ENCODE measurements at places on chromosomes 2 and 18. TPM values are rescaled to one million over a fixed set of nuclear protein-coding genes. Genes with fewer than 3 reads are reported as not detected.

GRCh38 chr18:3970929-3971328 lies 484.2 kb downstream of the DLGAP1 start:
- no peaks in the 10 kb centered on the region for H3K27me3 ChIP-seq
- no peak overlapping the region for H3K27ac ChIP-seq
- peaks cover 26% of the 10 kb centered on the region for H3K4me1 ChIP-seq
- no peaks in the 10 kb centered on the region for H3K36me3 ChIP-seq
- H3K4me3 ChIP-seq, result no peak overlapping the region

DNA sequence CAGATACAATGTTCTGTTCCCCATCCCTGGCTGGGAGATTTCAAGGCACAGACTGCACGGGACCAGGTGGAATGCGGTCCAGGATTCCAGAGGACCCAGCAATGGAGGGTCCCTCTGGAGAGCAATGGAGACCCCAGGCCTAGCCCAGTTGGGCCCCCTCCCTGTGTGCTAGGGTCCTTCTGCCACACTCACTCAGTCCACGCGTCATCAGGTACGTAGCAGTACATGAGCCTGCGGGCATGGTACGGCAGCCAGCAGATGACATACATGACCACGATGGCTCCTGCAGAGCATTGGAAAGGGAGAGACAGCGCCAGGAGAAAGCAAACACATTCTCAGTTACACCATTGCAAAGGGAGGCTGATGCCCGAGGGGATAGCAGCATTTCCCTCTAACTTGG lies 10.1 kb downstream of the NTSR2 start:
- H3K27ac ChIP-seq, result no peak overlapping the region
- H3K4me3 ChIP-seq, result no peak overlapping the region
- no peak for DNase-seq
- peaks cover 22% of the 10 kb centered on the region for H3K4me1 ChIP-seq
- H3K36me3 ChIP-seq, result no peaks in the 10 kb centered on the region

DNA sequence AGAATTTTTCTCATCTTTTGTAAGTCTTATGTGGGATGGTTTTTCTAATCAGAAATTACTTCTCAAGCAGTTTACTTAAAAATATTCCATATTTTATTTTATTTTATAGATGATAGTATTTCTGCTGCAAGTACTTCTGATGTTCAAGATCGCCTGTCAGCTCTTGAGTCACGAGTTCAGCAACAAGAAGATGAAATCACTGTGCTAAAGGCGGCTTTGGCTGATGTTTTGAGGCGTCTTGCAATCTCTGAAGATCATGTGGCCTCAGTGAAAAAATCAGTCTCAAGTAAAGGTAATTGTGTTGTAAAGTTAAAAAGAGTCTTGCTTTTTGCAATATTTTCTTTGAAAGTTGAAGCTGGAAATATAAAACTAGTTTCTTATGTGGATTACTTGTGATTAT lies 76.2 kb downstream of the EML4 start:
- H3K4me3 ChIP-seq, result no peak overlapping the region
- no peaks in the 10 kb centered on the region for H3K36me3 ChIP-seq
- peaks cover 31% of the 10 kb centered on the region for H3K4me1 ChIP-seq

- no peak overlapping the region for H3K4me3 ChIP-seq
- peaks cover 4% of the 10 kb centered on the region for H3K36me3 ChIP-seq
- H3K27ac ChIP-seq, result no peak overlapping the region
- peaks cover 12% of the 10 kb centered on the region for H3K4me1 ChIP-seq
These were observed 9.2 kb downstream of the HS6ST1 start for GRCh38 chr2:128309280-128310093.

GRCh38 chr2:177753682-177754491 lies 318.7 kb downstream of the PDE11A start:
- no peaks in the 10 kb centered on the region for H3K36me3 ChIP-seq
- H3K27ac ChIP-seq, result no peak overlapping the region
- H3K27me3 ChIP-seq, result no peaks in the 10 kb centered on the region
- no peak overlapping the region for H3K4me3 ChIP-seq

BMP10 gene
- total RNA-seq, result not detected

DNAJC5G gene
- not detected for total RNA-seq

DNA sequence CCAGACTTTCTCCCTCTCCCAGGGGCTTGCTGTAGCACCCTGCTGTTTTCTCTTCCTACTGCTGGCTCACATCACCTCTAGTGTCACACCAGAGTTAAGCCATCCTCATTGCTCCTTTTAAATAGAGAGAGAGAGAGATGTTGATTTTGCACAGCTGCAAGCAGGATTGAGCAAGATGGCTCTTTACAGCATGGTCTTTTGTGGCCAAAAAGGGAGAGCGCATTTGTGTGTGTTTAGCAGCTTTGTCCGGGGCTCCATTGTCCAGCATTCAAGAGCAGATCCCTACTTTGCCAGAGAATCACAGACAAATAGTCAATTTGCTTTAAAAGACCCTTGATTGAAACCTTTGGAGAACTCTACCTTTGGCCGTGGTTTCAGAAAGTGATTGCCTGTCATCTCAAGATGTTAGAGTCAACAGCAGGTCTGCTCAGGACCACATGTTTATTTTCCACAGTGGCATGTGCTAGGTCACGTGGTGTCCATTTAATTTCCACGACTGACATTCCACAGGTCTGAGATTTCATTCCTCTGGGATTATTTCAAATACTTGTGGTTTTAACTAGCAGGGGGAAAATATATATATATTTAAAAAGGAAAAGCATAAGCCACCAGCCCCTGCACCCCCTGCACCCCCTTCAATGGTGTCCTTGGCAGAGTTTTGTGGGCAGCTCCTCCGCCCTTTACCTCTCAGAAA lies 359.9 kb upstream of the SLC14A2 start:
- H3K4me1 ChIP-seq, result no peaks in the 10 kb centered on the region
- no peaks in the 10 kb centered on the region for H3K36me3 ChIP-seq
- no peaks in the 10 kb centered on the region for H3K27me3 ChIP-seq
- H3K27ac ChIP-seq, result no peak overlapping the region
- H3K4me3 ChIP-seq, result no peak overlapping the region

TRMT61B gene
- 17.0 TPM for total RNA-seq

- no peak overlapping the region for H3K27ac ChIP-seq
- no peaks in the 10 kb centered on the region for H3K27me3 ChIP-seq
- H3K36me3 ChIP-seq, result no peaks in the 10 kb centered on the region
These were observed 130.0 kb downstream of the ARL4C start for GRCh38 chr2:234366891-234367290.

ITGB6 gene
- 84.8 TPM for total RNA-seq

DNA sequence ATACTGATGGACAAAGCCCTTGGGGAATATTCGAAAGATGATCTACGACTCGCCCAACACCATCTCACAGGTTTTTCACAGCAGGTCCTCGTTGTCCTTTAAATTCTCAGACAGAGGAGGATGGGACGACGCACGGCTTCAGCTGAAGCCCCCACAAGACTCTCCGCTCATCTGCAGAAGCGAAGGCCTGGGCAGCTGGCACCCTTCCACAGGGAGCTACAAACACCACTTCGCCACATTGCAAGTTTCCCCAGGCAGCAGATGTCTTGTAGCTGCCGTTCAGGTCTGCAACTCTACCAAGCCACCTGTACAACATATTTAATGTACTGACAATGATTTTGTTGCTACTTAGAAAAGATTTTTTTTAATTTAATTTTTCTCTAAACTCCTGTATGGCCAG lies 642.9 kb downstream of the ZEB2 start:
- no peak overlapping the region for H3K27ac ChIP-seq
- no peak for DNase-seq
- no peak overlapping the region for H3K4me3 ChIP-seq
- H3K4me1 ChIP-seq, result peaks cover 10% of the 10 kb centered on the region
- no peaks in the 10 kb centered on the region for H3K36me3 ChIP-seq

DNA sequence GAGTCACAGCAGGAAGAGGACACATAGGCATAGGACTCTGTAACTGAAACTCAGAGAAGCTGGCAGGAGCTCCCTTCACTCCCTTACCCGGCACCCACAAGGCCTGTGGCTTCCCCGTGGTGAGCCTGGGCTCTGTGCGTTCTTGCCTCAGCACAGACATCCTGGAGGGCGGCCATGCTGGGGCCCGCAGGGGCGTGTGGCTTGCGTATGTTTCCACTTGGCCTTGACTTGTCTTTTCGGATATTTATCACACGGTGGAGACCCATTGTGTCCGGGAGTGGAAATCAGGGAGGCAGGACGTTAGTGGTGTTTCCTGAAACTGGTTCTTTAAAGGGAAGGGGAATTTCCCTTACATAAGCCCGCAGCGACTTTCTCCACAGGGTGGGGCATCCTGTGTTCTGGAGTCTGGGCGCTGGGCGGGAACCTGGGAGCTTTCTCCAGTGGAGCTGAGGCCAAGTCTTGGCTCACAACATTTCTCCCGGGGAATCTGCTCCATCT lies 49.9 kb upstream of the EML6 start:
- peak; percentile 43 for DNase-seq
- H3K4me1 ChIP-seq, result peaks cover 32% of the 10 kb centered on the region
- no peaks in the 10 kb centered on the region for H3K27me3 ChIP-seq
- H3K4me3 ChIP-seq, result peak overlapping the region; percentile 24
- peak overlapping the region; percentile 51 for H3K27ac ChIP-seq
- H3K36me3 ChIP-seq, result peaks cover 77% of the 10 kb centered on the region

DNA sequence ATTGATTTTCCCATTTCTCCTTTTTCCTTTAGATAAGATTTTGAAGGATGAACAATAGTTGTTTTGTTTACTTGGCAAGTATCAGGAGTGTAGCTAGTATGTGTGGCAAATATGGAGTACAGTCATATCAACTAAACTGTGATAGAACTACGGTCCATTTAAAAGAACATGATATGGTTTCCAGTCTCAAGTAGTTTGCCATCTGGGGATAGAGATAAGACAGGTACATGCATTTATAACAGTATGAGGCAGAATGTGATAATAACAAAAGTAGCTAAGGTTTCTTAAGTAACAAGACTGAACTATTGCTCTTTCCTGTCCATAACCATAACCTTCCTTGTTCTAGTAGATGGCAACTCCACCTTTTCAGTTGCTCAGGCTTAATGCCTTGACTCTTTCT lies 75.6 kb upstream of the TACR1 start:
- peaks cover 9% of the 10 kb centered on the region for H3K4me1 ChIP-seq
- no peak for DNase-seq
- no peak overlapping the region for H3K27ac ChIP-seq
- no peaks in the 10 kb centered on the region for H3K36me3 ChIP-seq
- no peak overlapping the region for H3K4me3 ChIP-seq
- no peaks in the 10 kb centered on the region for H3K27me3 ChIP-seq

DNA sequence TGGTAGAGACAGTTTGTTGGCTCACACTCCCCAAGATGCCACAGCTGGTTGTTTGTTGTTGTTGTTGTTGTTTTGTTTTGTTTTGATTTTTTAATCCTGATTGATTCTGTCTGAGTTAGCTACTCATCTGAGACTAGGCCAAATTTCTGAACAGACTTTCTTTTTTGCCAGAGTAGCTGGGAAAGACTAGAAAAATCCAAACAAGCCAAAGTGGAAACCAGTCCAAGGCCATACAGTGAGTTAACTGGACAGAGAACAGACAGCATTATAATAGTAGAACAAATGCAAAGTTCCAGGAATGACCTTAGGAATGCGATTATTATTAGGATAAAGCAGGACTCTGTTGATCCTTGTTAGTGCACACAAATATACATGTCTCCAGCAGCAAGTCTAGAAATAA lies 43.8 kb upstream of the CYP26B1 start:
- no peak overlapping the region for H3K4me3 ChIP-seq
- no peaks in the 10 kb centered on the region for H3K36me3 ChIP-seq
- no peak for DNase-seq
- H3K27me3 ChIP-seq, result no peaks in the 10 kb centered on the region
- H3K27ac ChIP-seq, result no peak overlapping the region
- no peaks in the 10 kb centered on the region for H3K4me1 ChIP-seq
